Vagina (tissue), 2 donors: ENCODE measurements at places on chromosomes 1 and 21. TPM values are rescaled to one million over a fixed set of nuclear protein-coding genes. Genes with fewer than 3 reads are reported as not detected.

- no peak for DNase-seq
Observed at GRCh38 chr1:234537236-234537635, 58.3 kb upstream of the TARBP1 start.

The THBS3 gene
- total RNA-seq = 27.3 TPM

The PRR9 gene
- not detected for total RNA-seq

DNA sequence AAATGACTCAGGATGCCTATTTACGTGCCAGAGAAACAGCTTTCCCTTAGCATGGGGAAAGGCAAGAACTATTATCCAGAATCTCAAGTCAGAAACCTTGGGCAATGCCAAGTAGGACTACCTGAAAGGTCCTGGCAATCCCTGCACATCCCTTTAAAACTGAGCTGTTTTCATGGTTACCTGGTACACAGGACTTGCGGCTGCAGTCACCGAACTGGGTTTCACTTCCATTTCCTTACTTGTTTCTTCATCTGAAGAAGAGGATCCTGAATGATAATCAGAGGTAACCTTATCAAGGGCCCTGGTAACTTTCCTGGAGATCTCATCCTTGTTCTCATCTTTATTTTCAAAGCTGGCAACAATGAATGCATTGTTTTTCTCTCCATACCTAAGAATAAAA, 14.3 kb downstream of the BTG3 start:
- no peak for DNase-seq
